H54 (cell line): ENCODE measurements at places on chromosomes 12 and 14.
A peak's percentile ranks its signal among the peaks of the same experiment; 100 is the strongest.

GRCh38 chr12:63078906-63079305 lies 72.1 kb downstream of the AVPR1A start:
- no peak for DNase-seq

- DNase-seq, result no peak
Measured at GRCh38 chr14:22225516-22226140, 363.4 kb downstream of the DAD1 start.

GRCh38 chr14:56461276-56462275 lies 118.0 kb upstream of the TMEM260 start:
- no peak for DNase-seq

DNA sequence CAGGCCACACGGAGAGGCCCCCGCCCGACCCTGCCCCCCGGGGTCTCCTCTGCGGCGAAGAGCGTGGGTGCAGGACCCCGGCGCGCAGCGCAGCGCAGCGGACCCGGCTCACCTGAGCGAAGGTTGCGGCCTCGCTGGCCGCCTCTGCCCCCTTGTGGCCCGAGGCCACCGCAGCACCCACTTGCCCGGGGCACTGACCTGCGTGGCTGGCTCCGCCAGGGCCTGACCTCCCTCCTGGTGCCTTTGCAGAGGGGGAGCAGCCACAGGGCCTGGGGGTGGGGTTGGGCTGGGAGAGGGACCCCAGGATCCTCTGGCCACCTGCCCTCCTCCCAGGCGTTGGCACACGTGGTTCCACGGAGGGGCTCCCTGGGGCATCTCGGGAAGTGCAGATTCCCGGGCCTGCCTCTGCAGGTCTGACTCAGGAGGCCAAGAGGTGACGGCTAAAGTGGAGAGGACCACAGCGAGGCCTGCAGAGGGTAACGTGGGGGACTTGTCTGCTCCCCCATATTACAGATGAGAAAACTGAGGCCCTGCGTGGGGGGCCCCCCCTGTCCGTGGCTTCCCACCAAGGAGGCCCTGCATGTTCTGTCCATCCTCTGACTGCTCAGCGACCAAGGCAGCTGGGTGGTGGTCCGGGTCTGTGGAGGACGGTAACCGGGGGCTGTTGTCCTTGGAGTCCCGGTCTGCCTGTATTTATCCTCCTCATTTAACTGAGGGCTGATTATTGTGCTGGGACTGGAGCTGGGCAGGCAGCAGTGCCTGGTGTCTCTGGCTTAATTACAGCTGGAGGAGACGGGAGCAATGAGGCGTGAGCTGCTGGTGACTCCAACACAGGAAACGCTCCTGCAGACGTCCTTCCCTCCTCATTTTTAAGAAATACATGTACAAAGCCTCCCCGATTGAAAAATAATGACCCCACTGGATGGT lies 67.9 kb upstream of the BEGAIN start:
- DNase-seq, result no peak

GRCh38 chr14:101045511-101045910 lies 142.0 kb upstream of the RTL1 start:
- no peak for DNase-seq

DNA sequence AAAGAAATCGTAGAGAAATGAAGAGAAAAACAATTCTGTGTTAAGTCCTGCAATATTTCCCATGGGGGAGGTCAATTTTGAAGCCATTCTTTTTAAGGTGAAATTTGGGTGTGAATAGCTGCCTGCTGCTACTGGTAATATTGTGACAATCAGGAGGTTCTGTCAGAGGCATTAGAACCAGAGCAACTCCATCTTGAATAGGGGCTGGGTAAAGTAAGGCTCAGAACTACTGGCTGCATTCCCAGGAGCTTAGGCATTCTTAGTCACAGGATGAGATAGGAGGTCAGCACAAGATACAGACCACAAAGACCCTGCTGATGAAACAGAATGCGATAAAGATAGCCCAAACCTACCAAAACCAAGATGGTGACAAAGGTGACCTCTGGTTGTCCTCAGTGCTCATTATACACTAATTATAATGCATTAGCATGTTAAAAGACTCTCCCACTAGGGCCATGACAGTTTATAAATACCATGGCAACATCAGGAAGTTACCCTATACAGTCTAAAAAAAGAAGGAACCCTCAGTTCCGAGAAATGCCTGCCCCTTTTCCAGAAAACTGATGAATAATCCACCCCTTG lies 24.8 kb upstream of the MTHFD1 start:
- DNase-seq, result no peak

- DNase-seq, result no peak
Measured at GRCh38 chr12:89244536-89244935, 107.8 kb downstream of the DUSP6 start.

GRCh38 chr12:119683816-119684215 lies 15.9 kb downstream of the PRKAB1 start:
- DNase-seq, result no peak

- no peak for DNase-seq
Measured at GRCh38 chr12:13203034-13203922, 6.8 kb downstream of the EMP1 start.

- no peak for DNase-seq
Measured at GRCh38 chr14:39398382-39398781, 33.9 kb downstream of the FBXO33 start.

DNA sequence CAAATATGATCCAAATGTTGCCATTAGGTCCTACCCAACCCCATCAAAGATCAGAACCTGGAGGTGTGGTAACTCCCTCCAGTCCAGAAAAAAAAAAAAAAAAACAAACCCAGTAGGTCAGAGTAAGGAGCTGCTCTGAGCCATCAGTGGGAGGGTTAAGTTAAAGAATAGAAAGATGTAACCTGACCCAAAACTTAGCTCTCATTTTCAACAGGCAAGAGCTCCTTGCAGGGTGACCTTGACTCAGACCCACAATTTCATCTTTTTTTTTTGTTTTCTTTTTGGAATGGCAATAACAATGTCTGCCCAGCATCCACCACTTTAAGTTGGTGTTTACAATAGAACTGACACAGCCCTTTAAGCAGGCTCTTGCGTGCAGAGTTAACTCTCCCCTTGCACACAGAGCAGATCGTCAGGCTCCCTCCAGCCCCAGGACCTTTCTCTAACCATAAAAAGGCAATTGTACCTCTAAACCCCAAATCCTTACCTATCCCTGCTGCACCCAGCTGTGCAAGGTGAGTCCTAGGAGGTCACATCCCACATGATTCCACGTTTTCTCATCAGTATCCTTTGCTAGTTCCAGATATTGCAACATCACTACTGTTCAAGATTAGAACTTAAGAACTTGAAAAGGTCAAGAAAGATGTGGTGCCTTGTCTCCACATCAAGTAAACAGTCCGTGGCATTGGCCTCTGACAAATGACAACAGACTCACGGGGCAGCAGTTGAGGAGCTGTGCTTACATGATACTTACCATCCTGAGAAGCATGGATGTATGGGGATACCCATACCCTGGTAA lies 178.6 kb upstream of the EEA1 start:
- DNase-seq, result no peak

DNA sequence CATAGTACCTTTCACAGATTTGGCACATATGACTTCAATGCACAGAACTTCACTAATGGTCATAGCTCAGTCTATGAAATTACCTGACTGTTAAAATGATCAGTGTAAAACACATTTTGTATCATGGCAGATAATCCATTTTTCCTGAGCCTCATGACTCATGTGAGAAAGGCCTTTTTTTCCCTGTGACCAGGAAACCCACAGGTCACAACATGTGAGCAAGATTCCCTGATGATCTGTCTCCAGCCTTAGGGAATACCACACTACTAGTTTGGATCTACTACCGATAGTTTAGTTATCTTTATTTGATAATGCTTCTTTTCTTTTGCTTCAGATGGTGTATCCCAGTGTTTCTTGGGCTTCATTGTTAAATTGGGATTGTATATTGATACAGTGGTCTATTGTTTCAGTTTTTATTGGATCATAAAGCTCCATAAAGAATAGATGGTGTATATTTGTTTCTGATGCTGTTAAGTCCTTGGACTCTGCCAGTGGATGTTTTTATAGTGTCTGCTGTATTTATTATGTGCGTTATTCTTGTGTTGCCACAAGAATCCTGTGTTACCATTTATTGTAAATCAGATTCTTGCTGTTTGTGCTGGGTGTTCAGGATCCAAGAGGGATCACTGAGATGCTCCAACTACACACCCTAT lies 248.7 kb upstream of the PELI2 start:
- no peak for DNase-seq

DNA sequence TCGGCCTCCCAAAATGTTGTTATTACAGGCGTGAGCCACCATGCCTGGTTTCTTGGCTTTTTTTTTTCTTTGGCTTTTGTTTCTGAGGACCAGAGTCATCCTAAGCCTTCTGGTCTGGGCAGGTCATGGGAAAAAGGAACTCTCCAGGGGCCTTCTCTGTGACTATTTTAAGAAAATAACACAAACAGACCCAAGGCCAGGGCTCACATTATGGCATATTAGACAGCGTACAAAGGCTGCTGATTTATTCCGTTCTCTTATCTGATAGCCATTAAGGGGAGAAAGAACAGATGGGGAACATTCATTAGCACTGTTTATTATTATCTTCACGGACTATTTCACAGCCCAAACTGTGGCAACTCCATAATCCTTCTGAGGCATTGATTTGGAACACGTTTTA lies 28.8 kb upstream of the MANSC4 start:
- no peak for DNase-seq

DNA sequence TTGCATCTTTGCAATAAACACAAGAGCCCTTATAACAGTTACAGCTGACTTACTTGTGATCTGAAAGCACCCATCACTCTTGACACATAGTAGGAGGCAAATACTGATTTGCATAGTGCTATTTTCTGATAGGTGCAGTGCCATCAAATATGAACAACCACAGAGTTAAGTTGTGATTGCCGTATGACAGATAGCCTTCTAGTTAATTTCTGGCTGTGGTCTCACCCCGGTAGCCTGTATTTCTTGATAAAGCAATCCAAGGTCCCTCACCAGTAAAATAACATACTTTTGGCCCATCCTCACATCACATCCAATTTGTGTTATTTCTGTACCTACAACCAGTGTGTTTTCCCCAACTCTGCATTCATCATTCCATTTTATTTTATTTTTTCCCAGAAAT lies 23.3 kb upstream of the STYK1 start:
- DNase-seq, result no peak

DNA sequence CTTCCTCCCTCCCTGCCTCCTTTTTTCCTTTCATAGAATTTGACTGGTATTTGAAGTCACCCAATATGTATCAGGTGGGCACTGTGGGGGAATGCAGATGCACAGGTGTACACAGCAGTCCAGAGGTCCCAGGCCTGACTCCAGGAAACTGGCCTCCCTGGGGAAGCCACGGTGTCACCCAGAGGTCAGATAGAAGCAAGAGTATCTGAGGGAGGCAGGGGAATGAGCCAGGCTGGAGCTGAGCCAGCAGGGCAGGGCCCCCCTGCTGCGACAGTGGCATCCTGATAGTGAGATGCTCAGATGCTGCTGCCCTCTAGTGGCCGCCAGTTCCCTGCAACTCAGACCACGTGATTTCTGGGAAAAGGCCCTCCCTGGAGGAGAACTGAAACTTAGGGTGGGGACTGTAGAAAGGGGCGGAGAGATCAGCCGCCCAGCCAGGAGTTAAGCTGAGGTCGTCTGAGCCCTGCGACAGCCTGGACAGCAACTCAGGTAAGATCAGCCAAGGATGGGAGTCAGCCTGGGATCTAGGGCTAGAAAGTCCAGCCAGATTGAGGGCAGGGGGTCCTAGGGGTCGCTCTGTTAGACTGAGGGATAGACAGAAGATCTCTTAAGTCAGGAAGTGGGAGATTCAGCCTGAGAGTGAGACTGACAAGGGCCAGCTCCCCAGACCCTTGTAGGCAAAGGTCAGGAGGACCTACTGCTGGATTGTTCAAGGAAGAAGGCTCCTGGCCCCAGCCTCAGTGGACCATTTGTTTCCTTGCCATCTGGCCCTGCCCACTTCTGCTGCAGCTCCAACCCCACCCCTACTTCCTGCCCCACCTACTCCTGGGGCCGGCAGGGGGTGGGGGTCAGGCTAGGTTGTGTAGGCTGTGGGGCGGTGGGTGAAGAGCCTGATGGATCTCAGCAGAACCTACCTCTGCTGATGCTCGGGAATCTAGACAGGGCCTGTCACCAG lies at the start of gene IRF9:
Gene IRF9, plus strand, starts transcription at position 416 of the 955 bp plus-strand sequence. CDS start 880 bp downstream, outside the sequence.
- DNase-seq, result peak; percentile 84

GRCh38 chr12:13073173-13073572 lies 29.0 kb downstream of the FAM234B start:
- no peak for DNase-seq

GRCh38 chr12:56231184-56231582 lies 1.3 kb downstream of the SLC39A5 start:
- no peak for DNase-seq

DNA sequence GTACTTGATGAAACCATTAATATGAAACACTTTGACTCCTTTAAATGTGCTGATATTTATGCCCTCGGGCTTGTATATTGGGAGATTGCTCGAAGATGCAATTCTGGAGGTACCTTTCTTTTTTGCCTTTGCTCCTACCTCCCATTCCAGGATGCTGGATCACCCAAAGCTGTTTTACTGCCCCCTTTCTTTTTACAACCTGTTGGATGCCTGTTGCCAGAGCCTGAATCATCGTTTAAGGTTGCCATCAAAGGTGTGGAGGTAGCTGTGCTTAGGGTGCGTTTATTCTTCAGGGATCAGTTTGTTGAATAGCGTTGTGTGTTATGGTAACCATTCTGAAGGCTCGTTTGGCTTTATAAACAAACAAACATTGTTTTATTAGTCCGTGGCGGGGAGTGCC lies 19.9 kb upstream of the TAMALIN start:
- no peak for DNase-seq

DNA sequence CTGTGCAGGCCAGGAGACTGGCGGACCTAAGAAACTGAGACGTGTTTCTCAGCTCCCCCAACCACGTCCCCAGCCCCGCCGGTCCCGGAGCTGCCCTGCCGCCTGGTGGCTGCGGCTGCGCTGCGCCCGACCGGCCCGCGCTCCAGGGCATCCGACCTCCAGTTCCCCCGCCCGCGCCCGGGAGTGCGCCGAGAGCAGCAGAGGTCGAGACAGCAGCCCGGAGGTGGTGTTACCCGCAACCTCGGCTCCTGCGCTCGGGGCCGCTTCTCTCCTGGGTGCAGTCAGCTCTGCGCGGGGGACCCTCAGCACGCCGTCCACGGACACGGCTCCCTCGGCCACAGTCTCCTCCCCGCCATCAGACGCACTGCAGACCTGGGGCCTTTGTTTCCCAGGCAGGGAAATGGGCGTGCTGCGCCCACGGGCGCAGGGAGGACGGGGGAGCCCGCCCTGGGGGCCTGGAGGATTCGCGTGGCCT lies 21.6 kb upstream of the GPR132 start:
- DNase-seq, result peak; percentile 78

DNA sequence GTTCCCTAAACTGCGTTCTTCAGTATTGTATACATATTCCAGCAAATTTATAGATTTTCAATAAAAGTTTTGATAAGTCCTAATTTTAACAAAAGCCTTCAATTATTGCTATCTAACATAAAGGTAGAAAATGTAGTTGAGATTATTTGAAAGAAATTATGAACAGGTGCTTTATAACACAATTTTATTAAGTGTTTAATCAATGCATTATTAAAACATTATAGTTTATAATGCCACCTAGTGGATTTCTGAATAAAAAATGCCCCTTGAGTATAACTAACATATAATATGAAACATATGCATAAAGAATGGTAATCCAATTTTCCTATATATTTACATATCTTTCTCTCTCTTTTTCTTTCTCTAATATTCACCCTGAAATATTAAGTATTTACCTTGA lies 515.3 kb downstream of the SLC6A15 start:
- DNase-seq, result no peak

GRCh38 chr14:99593971-99594841 lies 9.8 kb downstream of the CCDC85C start:
- no peak for DNase-seq

GRCh38 chr12:124683152-124684124 lies 116.0 kb upstream of the NCOR2 start:
- DNase-seq, result no peak

GRCh38 chr14:64225151-64225757 lies 68.9 kb downstream of the ESR2 start:
- no peak for DNase-seq

GRCh38 chr12:94674835-94675234 lies 24.5 kb upstream of the TMCC3 start:
- no peak for DNase-seq
